ENCODE measurements at places on chromosomes 11 and 22.

GRCh38 chr11:92308366-92308765 lies 83.7 kb downstream of the FAT3 start:
- DNase-seq = no peak

GRCh38 chr11:111797145-111797581 lies 31.0 kb upstream of the PPP2R1B start:
- DNase-seq = no peak

- DNase-seq = no peak
These were observed 339.3 kb upstream of the SYN3 start for GRCh38 chr22:33397381-33397907.

GRCh38 chr11:29006668-29007067 lies 898.5 kb downstream of the METTL15 start:
- DNase-seq = no peak

GRCh38 chr11:88478136-88478815 lies 140.7 kb upstream of the CTSC start:
- DNase-seq = no peak

DNA sequence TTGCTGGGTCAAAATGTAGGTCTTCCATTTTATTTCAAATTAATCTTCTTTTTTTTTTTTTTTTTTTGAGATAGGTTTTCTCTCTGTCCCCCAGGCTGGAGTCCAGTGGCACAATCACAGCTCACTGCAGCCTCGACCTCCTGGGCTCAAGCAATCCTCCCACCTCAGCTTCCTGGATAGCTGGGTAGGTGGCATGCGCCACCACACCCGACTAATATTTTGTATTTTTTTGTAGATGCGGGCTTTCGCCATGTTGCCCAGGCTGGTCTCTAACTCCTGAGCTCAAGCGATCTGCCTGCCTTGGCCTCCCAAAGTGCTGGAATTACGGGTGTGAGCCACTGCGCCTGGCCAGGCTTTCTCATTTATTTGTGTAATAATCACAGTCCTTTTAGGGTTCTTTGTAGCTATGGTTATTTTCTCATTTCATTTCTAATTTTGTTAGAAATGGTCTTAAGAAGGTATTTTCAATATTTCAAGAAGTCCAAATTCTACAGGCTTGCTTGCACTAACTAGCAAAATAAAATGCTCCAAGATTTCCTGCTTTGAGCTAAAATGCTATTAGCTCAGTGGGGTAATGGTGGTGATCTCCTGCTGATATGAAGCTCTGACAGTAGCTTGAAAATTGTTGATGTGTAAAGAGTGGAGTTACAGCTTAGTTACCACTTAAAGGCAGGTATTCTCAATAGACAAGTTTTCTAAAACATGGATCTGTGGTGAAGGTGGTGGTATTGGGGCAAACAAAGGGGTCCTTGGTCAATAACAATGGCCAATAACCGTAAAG lies 50.0 kb downstream of the RBX1 start:
- DNase-seq = no peak

DNA sequence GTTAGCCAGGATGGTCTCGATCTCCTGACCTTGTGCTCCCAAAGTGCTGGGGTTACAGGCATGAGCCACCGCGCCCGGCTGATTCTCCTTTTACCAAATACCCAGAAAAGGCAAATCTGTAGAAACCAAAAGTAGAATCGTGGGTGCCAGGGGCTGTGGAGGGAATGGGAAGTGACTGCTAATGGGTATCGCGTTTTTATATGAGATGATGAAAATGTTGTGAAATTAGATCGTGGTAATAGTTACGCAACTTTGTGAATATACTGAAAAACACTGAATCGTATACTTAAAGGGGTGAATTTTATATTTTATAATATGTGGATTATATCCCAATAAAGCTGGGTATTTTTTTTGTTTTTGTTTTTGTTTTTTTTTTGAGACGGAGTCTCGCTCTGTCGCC lies 48.2 kb upstream of the CREB3L1 start:
- DNase-seq = no peak

DNA sequence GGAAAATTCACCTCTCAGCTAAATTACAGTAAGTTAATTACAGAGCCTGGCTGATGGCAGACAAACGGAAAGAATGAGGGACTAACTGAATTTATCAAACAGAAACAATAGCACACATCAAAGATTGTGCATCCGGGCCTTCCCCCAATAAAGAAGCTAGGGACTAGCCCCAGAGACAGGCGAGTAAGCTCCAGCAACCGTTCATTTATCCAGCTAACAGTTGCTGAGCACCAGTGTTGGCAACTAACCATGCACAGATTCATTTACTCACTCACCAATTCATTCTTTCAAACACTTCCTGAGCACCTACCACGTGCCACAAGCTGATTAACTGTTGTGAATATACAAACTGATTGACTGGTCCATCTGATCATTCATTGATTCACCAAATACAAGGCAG lies 51.2 kb downstream of the SMCO4 start:
- no peak for DNase-seq

DNA sequence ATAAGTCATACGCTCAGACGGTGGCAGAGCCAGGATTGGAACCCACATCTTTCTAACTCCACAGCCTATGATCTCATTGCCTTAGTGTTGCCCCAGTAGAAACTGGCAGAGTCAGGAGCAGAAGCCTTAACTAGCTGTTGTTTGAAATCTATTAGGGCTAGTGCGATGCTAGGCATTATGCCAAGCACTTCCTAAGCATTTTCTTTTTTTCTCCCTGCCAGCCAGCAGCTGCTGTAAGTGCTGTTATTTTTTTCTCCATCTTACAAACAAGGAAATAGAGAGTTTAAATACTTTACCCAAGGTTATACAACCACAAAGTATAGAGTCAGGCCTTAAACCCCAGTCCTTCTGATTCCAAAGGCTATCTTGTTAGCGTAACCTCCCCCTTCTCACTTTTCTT lies 161.0 kb upstream of the SORL1-AS1 start:
- DNase-seq = no peak

DNA sequence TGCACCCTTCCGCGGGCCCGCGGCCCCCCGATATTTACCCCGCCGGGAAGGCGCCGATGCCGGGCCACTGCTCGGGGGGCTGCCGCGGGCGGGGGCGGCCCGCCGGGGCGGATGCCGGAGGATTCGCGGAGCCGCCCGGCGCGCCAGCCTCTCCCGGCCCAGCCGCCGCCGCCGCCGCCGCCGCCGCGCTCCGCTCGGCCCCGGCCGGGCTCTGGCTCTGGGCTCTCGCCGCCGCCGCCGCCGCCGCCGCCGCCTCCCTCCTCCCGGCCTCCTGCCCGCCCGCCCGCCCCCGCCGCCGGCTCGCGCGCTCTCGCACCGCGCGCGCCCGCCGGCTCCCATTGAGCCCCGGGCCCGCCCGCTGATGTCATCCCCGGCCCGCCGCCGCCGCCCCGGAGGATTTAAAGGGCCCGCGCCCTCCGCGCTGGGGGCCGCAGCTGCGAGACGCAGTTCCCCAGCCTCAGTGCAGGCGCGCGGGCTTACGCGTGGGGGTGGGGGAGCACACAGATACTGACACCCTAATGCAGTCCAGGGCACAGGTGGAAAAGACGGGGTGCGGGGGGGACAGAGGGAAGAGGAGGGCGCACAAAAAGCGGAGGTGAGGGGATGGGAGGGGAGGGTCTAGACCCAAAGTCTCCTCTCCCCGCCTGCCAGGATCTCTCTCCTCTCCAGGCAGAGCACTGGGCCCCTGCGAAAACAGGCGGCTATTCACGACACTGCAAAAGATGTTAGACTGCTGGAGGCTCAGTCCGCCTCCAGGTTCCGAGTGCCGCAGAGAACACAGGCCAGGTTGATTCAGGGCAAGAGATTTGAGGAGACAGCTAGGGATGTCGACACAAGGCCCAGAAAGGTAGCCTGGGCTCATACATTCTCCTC lies at the start of gene CSNK1E:
Gene CSNK1E, minus strand, starts transcription at position 312 of the 873 bp plus-strand sequence. CDS start 3,276 bp downstream, outside the sequence.
- peak; percentile 84 for DNase-seq

DNA sequence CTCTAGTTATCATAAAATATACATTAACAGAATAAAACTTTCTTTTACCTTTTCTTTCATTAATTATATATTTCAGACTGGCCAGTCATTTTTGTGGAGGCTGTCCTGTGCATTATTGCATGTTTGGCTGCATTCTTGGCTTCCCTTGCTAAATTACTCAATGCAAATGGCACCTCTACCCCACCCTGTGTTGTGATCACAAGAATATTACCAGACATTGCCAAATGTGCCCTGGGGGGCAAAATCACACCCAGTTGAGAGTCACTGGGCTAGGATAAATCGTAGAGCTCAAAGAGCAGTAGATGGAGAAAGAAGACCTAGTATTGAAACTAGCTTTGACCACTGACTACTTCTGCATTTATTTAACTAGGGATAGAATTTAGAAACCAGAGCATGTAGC lies 1257.8 kb upstream of the TENM4 start:
- no peak for DNase-seq

GRCh38 chr11:122344215-122344614 lies 228.2 kb upstream of the BLID start:
- DNase-seq = no peak

DNA sequence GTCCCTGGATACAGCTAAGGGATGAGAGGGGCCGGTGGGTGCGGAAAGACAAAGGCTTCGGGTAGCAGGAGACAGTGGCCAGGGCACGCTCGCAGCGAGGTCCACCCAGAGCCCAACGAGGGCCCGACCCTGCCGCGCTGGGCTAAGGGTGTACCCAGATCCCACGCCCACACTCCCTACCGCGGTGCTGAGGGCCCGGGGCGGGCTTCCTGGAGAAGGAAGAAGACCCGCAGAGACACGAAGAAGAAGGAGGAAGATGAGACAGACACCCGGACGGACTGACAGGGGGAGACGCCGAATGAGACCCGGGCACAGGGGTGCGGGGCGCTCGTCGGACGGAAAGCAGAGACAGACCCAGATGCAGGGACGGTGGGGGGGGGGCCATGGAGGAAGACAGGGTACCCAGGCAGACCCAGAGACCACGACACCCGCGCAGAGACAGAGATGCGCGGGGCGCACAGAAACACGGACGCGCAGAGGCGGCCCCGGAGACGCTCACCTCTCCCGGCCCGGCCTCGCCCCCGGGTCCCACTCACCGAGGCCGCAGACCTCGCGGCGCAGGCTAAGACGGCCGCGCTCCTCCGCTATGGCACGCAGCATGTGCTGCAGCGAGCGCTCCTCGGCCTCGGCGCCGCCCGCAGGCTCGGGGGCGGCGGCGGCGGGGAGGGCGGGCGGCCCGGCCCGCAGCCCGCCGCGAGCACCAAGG lies 437 bp downstream of the KIAA0930 start:
- peak; percentile 54 for DNase-seq

GRCh38 chr11:119672597-119672996 lies 56.4 kb downstream of the NECTIN1 start:
- no peak for DNase-seq

- DNase-seq = peak; percentile 5
These were observed at the start of gene PRRG4 for GRCh38 chr11:32829680-32830412. Gene PRRG4, plus strand, starts transcription at chr11:32829927. Its CDS starts 603 bp downstream, at chr11:32830530.

- DNase-seq = no peak
These were observed 66.2 kb upstream of the EIF3D start for GRCh38 chr22:36595154-36595553.

DNA sequence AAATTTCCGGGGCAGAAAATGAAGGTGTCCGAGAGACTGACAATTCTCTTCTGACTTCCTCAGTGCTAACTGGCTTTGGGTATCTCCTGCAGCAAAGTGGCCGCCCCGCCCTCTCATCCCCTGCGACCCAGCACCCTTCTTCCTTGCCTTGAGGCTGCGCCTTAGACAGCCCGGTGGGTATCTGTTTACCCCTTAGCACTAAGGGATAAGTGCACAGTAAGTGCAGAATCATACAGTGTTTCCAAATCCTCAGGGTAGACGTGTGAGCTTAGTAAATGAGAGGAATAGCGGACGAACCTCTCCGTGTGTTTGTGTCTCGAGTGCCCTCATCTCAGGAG lies 368 bp upstream of the CHORDC1 start:
- DNase-seq = no peak

- DNase-seq = no peak
These were observed at the start of gene CLDN5 for GRCh38 chr22:19524170-19525115. Gene CLDN5, minus strand, starts transcription at chr22:19524410. Its CDS starts 155 bp downstream, at chr22:19524255.

DNA sequence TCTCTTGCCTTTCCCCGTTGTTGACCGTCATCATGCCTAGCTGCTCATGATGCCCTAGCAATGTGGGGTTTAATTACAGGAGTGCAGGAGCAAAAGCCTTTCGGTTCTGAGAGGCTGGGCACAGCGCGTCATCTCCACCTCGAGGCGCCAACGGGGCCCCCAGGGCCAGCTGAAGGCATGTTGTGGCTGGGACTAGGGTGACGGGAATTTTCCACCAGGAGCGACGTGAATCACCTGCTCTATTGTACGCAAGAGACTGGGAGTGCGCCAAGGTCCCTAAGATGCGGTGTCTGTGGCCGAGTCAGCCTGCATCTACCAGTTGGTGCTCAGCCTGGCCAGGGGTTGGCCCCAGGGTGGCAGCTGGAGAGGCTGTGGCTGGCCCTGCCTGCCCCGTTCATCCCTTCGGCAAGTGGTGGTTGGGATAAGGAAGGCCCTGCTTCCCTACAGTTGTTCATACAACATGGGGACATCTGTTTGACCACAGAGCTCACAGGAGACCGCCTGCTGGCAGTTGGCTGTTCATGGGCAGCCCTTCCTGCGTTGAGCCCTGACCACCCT lies 1175.6 kb downstream of the BRD1 start:
- DNase-seq = no peak

DNA sequence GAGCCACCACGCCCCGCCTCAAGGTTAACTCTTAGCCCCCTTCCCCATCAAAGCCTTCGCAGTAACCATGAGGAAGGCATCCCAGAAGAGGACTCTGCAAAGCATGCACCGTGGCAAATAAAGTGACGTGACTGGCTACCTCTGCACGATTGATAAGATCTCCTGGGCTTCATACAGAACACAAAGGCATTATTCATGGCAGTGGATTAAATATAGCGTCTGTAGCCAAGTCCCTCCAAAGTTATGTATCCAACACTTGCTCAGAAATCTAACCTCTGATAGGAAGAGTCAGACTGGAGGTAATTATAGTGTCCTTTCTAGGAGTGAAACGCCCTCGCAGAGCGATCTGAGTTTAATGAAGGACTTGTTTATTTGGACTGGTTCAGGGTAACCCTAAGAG lies 22.4 kb downstream of the CPT1A start:
- DNase-seq = no peak

GRCh38 chr22:49365910-49366309 lies 461.8 kb downstream of the BRD1 start:
- DNase-seq = no peak

DNA sequence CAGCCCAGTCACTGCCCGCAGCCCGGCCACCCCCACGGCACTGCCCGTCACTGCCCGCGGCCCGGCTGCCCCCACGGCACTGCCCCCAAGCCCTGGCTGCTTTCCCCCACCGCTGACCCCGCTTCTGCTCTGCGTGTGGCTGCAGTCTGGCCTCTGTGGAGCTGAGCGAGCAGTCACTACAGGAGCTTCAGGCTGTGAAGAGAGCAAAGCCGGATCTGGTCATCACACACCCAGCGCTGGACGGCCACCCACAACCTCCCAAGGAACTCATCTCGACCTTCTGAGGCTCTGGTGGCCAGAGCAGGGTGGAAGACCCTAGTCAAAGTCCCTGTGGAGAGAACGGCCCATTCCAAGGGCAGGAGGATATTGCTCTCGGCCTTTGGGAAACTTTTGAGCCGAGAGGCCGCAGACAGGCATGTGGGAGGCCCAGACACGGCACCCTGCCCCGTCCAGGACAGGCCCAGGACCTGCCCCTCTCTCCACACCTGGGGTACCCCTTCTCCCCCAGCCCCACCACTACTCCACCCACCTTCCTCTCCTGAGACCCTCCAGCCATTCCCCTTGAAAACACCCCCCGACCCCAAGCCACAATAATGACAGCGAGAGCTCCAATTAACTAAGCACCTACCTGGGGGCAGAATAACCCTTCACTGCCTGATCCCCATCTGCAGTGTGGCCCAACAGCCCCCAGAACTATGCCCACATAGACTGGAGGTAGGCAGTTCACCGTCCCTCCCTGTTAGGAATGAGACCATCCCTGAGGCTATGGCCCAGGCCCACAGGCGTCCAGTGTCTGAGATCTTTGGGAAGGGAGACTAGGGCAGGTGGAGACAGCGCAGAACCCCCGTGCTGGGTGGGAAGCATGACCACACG lies 3.7 kb upstream of the PGGHG start:
- DNase-seq = no peak

All from CD4-positive, alpha-beta T cell treated with Interleukin-17A for 4 hours (primary cell).